Suppressor macrophage (primary cell): ENCODE measurements at places on chromosomes 6 and 20.

DNA sequence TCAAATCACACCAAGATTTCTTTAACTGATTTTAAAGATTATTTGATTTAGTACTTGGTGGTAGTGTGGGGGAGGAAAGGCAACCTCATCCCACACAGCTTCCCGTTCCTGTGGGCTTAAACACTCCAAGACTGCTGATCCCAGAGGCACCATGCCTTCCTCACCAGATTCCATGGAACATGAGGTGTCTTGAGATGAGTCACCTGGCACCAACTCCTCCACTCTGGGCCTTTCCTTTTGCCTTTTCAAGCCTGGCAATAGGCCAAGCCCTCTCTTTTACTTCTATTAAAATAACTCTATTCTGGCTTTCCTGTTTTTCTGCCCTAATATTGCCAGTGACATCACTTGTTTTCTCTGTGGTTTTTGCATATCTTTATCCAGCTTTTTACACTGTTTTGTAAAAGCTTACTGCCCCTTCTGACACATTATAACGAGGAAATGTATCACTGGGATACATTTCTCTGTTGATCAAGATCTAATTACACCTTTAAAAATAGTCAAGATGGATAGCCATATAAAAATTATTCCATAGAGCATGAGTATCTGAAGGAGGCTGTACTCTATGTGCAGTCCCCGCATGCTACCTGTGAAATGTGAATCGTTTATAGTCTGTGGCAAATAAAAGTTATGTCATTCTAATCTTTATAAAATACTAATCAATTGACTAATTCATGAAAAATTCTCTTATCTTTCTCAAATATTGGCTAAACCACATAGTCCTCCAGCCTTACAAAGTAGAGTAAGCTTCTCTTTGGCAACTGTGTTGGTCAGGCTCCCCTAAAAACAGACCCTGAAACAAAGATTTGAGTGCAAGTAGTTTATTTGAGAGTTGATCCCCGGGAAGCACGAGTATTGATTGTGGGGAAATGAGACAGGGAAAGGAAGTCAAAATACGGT is 257.8 kb upstream of the KCNQ5 start:
- no peak for DNase-seq

DNA sequence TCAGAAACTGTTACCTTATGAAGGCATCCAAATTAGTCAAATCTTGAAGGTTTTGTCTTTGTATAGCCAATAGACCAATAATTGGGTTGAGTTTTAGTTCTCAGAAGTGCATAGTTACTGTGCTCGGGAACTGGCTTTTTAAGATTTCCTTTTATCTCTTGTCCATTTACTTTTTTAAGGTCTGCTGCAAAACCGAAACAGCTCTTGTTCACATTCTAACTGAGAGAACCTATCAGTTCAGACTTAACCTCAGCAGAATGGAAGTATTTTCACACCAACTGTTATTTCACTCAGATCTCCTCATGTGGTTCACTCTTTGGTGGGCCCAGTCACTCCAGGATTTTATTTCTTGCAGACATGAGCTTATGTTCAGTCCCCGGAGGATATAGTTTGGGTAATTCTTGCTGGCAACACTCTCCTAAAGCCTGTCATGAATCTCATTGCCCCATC is 55.5 kb downstream of the TPBG start:
- DNase-seq, result no peak

DNA sequence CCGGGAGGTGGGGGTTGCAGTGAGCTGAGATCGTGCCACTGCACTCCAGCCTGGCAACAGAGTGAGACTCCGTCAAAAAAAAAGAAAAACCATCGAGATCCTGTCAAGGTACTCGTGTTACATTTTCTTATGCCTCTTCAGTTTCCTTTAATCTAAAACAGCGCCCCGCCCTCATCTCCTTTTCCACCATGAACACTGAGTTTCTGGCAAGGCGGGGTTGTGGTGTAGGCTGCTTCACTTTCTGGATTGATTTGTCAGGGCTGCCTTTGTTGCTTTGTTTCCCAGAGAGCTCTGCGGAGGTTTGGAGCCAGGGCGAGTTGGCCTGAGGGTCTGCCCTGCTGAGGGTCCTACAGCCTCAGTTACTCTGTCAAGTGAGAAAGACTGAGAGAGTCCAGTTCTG is 8.9 kb downstream of the ITPR3 start:
- DNase-seq, result no peak

DNA sequence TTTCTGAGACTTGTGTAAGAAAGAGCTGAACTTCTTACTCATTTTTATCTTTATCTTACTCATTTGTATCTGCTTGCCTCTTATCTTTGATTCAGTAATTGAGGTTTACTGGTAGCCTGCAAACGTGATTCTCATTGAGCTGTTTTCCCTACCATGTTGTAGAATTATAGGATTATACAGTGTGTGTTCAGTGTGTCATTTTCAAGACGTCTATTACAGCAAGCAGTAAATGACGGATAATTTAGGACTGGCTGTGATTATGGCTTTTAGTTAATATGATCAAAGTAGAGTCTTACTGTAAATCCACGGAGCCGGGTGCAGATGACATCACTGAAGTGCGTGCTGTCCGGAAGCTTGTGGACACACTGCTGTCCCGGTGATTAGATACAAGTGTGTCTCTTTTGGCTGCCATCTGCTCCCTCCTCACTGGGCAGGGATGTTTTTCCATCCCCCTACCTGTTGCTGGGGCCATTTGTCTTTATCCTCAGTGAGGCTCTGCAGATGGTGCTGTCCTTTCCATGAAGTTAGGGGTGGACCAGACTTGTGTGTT is 6.0 kb downstream of the NELFCD start:
- DNase-seq, result no peak

DNA sequence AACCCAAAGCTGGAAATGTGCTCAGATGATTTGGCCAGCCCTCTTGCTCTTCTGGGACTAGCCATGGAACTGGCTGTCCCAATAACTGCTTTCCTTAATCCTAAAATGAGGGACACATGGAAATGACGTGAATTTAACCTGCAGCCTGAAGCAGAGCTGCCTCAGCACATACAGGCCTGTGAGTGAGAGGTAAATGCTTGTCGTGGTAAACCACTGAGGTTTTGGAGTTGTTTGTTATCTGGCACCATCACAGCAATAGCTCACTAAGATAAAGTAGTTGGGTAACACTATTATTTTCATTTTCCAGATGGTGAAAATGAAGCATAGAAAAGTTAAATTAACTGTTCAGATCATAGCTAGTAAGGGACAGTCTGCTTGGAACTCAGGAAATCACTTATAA is 333.4 kb upstream of the CHD6 start:
- DNase-seq, result no peak

- DNase-seq, result no peak
Observed at GRCh38 chr6:151167034-151167433, 72.7 kb upstream of the AKAP12 start.
